T-helper 17 cell (primary cell): ENCODE measurements at places on chromosomes 7 and 10. TPM values are rescaled to one million over a fixed set of nuclear protein-coding genes. Genes with fewer than 3 reads are reported as not detected.

The CCDC146 gene
- 8.5 TPM for total RNA-seq

GRCh38 chr10:35341521-35341920 lies 5.2 kb downstream of the CCNY start:
- H3K4me1 ChIP-seq: peaks cover 55% of the 10 kb centered on the region
- peak overlapping the region; percentile 93 for H3K27ac ChIP-seq
- H3K4me3 ChIP-seq: peak overlapping the region; percentile 80
- peaks cover 2% of the 10 kb centered on the region for H3K36me3 ChIP-seq
- DNase-seq: no peak
- H3K27me3 ChIP-seq: no peaks in the 10 kb centered on the region

DNA sequence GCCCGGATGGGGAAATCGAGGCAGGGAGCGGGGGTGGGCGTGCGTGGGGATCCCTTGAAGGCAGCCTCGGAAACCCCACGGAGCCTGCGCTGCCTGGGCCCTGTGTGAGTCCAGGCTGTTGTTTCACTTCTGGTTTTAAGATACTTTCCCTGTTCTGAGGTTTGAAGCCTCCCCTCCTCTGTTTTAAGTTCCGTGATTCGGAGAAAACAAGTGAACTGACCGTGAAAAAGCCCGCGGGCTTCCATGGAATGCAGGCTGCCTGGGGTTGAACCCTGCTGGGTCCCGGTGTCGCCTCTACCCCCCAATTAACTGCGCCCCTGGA lies 401 bp downstream of the LRRC27 start:
- H3K27ac ChIP-seq: peak overlapping the region; percentile 90
- H3K27me3 ChIP-seq: no peaks in the 10 kb centered on the region
- peaks cover 47% of the 10 kb centered on the region for H3K4me1 ChIP-seq
- H3K36me3 ChIP-seq: peaks cover 4% of the 10 kb centered on the region
- DNase-seq: no peak

- peaks cover 23% of the 10 kb centered on the region for H3K27me3 ChIP-seq
- peaks cover 38% of the 10 kb centered on the region for H3K4me1 ChIP-seq
- H3K36me3 ChIP-seq: peaks cover 6% of the 10 kb centered on the region
- peak overlapping the region; percentile 96 for H3K27ac ChIP-seq
- no peak for DNase-seq
- H3K4me3 ChIP-seq: peak overlapping the region; percentile 96
Observed at GRCh38 chr7:112206991-112207592, 597 bp downstream of the ZNF277 start.

GRCh38 chr7:73891178-73891885 lies 30.4 kb downstream of the TMEM270 start:
- DNase-seq: no peak
- H3K27ac ChIP-seq: no peak overlapping the region
- H3K36me3 ChIP-seq: peaks cover 7% of the 10 kb centered on the region
- peaks cover 9% of the 10 kb centered on the region for H3K4me1 ChIP-seq

The PHYHIPL gene
- total RNA-seq: not detected

The CYP26C1 gene
- total RNA-seq: 0.18 TPM

DNA sequence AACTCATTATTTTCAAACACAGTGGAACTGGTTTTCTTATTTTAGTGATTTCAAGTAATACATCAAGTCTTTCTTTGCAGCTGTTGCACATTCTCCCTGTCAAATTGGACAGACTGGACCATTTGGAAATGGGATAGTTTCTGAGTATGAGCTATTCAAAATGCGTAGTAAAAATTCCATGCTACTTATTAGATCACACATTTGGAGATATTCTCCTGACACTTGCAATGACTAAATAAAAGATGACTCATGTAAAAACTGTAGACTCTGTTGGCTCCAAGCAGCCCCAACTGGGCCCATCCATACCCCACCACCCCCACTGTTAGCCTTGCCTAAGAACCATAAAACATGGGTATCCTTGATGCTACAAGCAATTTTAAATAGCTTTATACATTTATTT lies 25.9 kb upstream of the BICC1 start:
- H3K36me3 ChIP-seq: no peaks in the 10 kb centered on the region
- no peaks in the 10 kb centered on the region for H3K4me1 ChIP-seq
- DNase-seq: no peak
- H3K27ac ChIP-seq: no peak overlapping the region

- no peak for DNase-seq
- H3K36me3 ChIP-seq: peaks cover 10% of the 10 kb centered on the region
- H3K27me3 ChIP-seq: no peaks in the 10 kb centered on the region
- H3K4me1 ChIP-seq: peaks cover 16% of the 10 kb centered on the region
- no peak overlapping the region for H3K4me3 ChIP-seq
Observed at GRCh38 chr7:131400681-131401176, 73.1 kb downstream of the MKLN1 start.

The CCDC136 gene
- 7.7 TPM for total RNA-seq

- peaks cover 15% of the 10 kb centered on the region for H3K4me1 ChIP-seq
- DNase-seq: no peak
- peak overlapping the region; percentile 91 for H3K27ac ChIP-seq
- peak overlapping the region; percentile 91 for H3K4me3 ChIP-seq
- H3K36me3 ChIP-seq: peaks cover 2% of the 10 kb centered on the region
Observed at GRCh38 chr7:30133736-30134610, 813 bp upstream of the MTURN start.

GRCh38 chr10:71797533-71798307 lies 24.4 kb upstream of the VSIR start:
- H3K36me3 ChIP-seq: peaks cover 3% of the 10 kb centered on the region
- no peak overlapping the region for H3K4me3 ChIP-seq

- H3K4me3 ChIP-seq: no peak overlapping the region
- no peak overlapping the region for H3K27ac ChIP-seq
- peaks cover 2% of the 10 kb centered on the region for H3K4me1 ChIP-seq
- DNase-seq: no peak
- no peaks in the 10 kb centered on the region for H3K36me3 ChIP-seq
Observed at GRCh38 chr10:118106426-118106825, 59.7 kb upstream of the RAB11FIP2 start.

DNA sequence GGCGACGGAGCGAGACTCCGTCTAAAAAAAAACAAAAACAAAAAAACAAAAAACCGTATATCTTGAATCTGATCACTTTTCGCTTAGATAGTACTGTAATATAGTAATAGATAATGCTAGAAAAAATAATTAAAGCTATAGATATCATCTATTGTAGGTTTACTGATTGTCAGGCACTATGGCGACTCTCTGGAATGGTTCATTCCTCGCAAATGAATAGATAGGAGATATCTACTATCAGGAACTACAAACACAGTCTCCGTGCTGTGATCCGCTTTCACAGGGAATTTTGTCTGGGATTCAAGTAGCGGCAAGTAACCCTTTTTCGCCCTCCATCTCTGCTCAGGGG lies 342 bp upstream of the MEIG1 start:
- H3K27me3 ChIP-seq: no peaks in the 10 kb centered on the region
- H3K4me1 ChIP-seq: peaks cover 15% of the 10 kb centered on the region
- no peak for DNase-seq
- H3K27ac ChIP-seq: peak overlapping the region; percentile 97

The TMEM229A gene
- total RNA-seq: not detected

- peaks cover 3% of the 10 kb centered on the region for H3K36me3 ChIP-seq
- no peak for DNase-seq
Observed at GRCh38 chr10:98172073-98172472, 37.6 kb downstream of the R3HCC1L start.

- peaks cover 21% of the 10 kb centered on the region for H3K27me3 ChIP-seq
- H3K36me3 ChIP-seq: peaks cover 3% of the 10 kb centered on the region
Observed at GRCh38 chr7:157090485-157091165, 48.1 kb upstream of the UBE3C start.

The HABP2 gene
- total RNA-seq: not detected

GRCh38 chr10:112515852-112516251 lies 68.8 kb downstream of the VTI1A start:
- no peak overlapping the region for H3K4me3 ChIP-seq
- no peak overlapping the region for H3K27ac ChIP-seq
- H3K27me3 ChIP-seq: no peaks in the 10 kb centered on the region
- peaks cover 2% of the 10 kb centered on the region for H3K36me3 ChIP-seq
- peaks cover 8% of the 10 kb centered on the region for H3K4me1 ChIP-seq

DNA sequence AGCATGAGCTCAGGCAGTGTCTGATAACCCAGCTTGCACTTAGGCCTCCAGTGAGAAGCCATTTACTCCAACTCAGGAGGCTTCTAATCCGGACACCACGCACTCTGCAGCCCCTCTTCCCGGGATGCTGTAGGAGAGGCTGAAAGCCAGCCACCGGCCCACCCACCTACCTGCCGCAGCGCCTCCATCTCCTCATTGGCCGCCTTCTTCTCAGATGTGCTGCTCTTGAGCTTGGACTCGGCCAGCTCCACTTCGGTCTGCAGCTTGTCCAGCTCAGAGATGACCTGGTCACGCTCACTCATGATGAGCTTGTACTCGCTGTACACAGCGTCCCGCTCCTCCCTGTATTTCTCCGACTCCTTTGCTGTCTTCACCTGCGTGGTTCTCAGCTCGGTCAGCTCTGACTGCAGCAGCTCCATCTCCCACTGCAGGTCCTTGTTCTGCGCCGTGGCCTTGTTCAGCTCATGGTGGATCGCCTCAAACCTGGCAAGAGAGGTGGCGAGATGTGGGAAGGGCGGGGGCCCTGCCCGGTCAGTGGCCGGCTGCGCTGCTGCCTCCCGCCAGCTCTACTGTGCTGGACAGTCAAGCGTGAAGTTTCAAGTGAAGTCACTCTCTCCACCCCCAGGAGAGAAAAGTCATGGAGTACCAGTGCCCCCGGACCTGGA lies 84.7 kb downstream of the DLG5 start:
- H3K27ac ChIP-seq: peak overlapping the region; percentile 29
- no peak overlapping the region for H3K4me3 ChIP-seq
- H3K4me1 ChIP-seq: peaks cover 7% of the 10 kb centered on the region
- H3K36me3 ChIP-seq: no peaks in the 10 kb centered on the region
- no peaks in the 10 kb centered on the region for H3K27me3 ChIP-seq

DNA sequence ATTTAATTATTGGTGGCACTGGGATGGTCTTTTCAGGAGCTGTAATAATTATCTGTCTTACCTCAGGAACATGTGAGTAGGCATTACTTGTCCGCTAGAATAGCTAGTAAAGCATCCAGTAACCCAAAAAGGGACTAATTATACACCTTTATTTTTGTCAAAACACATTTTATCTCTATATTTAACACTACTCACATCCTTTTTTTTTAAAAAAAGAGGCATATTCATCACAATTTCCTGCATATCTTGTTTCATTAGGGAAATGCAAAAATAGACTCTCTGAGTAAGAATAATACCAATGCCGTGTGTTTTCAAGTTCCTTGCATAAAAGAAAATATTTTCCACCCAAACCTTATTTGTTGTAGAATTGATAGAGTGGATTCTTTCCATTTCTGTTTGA lies 99.5 kb downstream of the VTI1A start:
- no peak for DNase-seq
- peaks cover 5% of the 10 kb centered on the region for H3K4me1 ChIP-seq

The PAX4 gene
- total RNA-seq: not detected

DNA sequence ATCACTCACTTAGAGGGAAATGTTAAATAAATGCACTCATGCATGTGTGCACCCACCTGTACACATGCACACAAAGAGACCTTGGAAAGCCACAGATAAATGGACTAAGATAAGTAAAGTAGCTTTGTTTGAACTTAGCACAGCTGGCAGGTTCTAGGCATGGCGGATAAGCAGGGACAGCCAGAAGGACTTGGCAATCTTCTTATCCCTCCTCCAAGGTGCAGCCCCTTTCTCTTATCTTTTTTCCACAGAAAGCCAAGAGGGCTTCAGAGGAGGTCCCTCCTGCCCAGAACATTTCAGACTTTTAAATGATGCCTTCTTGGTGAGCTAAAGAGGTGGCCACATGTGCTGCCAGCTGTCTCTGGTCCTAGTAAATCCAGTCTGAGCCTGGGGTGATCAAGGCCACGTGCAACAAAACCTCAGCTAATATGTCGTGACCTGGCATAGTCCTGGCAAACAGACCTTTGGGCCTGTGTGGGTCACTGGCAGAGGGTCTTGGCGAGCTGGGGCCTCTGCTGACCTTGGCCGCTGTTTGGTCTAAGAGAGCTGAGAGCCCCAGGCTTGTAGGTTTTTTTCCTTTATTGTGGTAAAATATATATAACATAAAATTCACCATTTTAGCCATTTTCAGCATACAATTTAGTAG lies 43.2 kb upstream of the SLC35B4 start:
- H3K27me3 ChIP-seq: peaks cover 39% of the 10 kb centered on the region
- H3K4me3 ChIP-seq: no peak overlapping the region
- no peak for DNase-seq
- no peaks in the 10 kb centered on the region for H3K36me3 ChIP-seq

- H3K36me3 ChIP-seq: no peaks in the 10 kb centered on the region
- H3K4me1 ChIP-seq: peaks cover 2% of the 10 kb centered on the region
- no peak overlapping the region for H3K4me3 ChIP-seq
- DNase-seq: no peak
- no peak overlapping the region for H3K27ac ChIP-seq
Observed at GRCh38 chr10:34824870-34825269, 9.8 kb upstream of the PARD3 start.

GRCh38 chr7:83996879-83997278 lies 197.7 kb downstream of the SEMA3A start:
- no peaks in the 10 kb centered on the region for H3K27me3 ChIP-seq
- H3K36me3 ChIP-seq: no peaks in the 10 kb centered on the region
- H3K27ac ChIP-seq: no peak overlapping the region
- no peak overlapping the region for H3K4me3 ChIP-seq
